ENCODE measurements at places on chromosomes 7 and 10.

- DNase-seq, result peak; percentile 49
Observed at GRCh38 chr10:5666008-5666840, at the start of gene ASB13. TSS of gene ASB13 (minus strand) at chr10:5666595. CDS start at chr10:5666551, 44 bp downstream.

DNA sequence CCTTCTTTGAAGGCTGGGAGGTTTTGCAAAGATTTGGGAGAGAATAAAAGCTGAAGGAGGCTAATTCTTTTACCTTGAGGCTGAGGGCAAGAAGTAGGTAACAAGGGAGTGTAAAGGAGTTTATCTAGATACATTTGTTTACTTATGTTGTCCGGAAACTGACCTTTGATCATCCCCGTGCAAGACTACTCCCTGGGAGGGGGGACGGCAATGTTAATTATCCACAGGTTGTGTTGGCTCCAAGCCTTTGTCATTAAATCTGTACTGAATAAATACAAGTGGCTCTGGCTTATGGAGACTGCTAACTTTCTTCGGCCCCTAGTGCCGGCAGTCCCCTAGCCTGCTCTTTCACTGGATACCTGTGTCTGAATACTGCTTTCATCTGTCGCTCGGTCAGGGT, 1250.6 kb upstream of the LRRTM3 start:
- no peak for DNase-seq

DNA sequence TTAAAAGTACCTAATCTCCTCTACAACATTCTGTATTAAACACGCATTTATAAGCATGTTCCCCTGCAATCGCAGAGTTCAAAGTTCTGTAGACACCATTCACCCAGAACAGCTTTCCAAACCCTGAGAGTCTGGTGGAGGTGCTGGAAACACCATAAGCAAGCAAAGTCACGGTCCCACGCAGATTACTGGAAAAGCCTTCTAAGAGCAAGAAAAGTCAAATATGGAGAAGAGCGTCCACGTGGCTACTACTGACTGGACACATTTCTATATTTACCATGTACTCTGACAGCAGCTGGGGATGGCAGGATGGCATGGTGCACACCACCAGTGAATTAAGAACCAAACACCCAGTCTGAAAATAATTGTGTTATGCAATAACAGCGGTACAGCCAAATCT, 97.7 kb downstream of the PARD3 start:
- DNase-seq, result no peak

- no peak for DNase-seq
Observed at GRCh38 chr7:114802632-114803031, 119.3 kb upstream of the MDFIC start.

- DNase-seq, result no peak
Observed at GRCh38 chr7:150980663-150981062, 2.5 kb upstream of the KCNH2 start.

- DNase-seq, result no peak
Observed at GRCh38 chr10:109902992-109903947, 20.0 kb downstream of the XPNPEP1 start.

DNA sequence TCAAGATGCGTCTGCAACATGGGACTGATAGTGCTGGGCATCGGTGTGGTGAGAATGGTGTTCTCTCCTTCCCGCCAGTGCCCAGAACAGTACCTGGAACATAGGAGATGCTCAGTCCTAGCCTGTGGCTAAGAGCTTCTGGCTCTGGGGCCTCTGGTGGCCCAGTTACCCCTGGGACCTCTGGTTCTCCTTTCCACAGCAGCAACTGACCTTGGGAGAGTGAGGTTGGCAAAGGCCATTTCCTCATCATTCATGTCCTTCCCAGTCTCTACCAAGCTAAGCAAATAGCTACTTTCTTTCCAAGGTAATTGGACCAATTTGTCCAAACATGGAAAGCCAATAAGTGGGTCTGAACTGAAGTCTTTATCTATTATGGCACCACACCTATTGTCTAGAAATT, 11.6 kb upstream of the GOLGA7B start:
- no peak for DNase-seq

DNA sequence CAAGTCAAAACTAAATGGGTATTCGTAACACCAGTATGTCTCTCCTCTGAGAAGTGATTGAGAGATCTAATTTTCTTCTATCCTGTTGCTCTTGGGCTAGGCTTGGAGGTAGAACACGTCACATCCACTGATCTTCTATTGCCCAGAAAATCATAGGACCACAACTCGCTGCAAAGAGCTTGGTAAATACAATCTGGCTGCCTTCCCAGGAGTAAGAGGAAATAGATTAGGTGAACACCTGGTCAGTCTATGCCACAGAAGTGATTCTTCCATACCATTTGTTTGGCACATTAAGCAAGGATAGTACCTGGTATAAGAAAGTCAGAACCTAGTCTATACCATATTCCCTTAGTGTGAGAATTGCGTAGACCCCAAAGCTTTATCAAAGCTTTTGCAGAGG, 129.3 kb upstream of the PHYHIPL start:
- DNase-seq, result no peak

DNA sequence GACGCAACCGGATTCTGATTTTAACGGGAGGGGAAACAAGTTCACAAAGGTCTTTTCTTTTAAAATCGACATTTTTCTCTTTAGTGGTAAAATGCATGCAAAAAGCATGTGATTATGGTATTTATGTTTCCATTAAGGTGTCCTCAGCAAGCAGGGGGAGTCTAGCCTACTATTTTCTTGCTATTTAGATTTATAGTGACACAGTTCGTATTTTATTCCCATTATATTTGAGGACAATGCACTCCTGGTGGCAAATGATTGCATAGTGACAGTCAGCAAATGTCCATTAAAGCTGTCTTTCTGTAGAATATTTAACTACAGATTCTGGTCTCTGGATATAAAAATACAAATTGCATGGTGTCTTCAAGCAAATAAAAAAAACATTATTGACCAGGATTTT, 554.2 kb downstream of the PARD3 start:
- no peak for DNase-seq

- DNase-seq, result no peak
Observed at GRCh38 chr10:19031763-19032162, 16.8 kb upstream of the MALRD1 start.

GRCh38 chr7:29478687-29479240, 84.9 kb upstream of the PRR15 start:
- peak; percentile 42 for DNase-seq

- peak; percentile 52 for DNase-seq
Observed at GRCh38 chr7:70614237-70615045, 517.5 kb upstream of the GALNT17 start.

DNA sequence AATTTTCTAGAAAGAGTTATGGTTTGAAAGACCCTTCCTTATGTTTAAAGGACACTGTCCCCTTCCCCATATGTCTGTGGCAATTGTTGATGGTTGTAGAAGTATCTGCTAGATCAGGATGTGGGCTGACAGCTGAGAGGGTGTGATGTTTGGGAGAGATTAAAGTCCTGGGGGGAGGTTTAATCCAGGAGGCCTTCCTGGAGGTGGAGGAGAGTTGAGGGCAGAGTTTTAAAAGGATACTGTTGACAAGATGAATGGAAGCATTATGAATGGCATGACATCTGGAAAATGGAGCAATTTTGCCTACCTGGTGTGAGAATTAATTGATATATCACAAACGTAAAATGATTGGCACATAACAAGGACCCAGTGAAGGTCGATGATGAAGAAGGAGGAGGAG, 32.9 kb upstream of the SMC3 start:
- DNase-seq, result no peak

- no peak for DNase-seq
Observed at GRCh38 chr10:46268076-46268881, 18.5 kb upstream of the ANTXRL start.

GRCh38 chr10:99331207-99331803, 2.1 kb downstream of the CNNM1 start:
- no peak for DNase-seq

DNA sequence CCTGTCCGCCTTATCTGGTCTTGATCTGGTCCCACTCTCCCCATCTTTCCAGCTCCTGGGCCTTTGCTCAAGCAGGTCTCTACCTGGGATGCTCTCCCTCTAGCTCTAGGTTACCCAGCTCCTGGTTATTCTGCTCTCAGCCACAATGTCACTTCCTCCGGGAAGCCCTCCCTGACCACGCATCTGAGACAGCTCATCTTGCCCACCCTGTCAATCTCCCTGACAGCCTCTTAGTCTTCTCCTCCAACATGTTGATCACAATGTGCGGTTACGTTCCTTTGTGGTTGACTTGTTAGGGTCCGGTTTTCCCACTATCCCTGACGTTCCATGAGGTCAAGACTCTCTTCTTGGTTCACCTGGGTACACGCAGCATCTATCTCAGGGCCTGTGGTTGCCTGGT, 55.6 kb downstream of the GOLGA7B start:
- DNase-seq, result no peak

GRCh38 chr10:24446739-24447138, 237.8 kb downstream of the KIAA1217 start:
- DNase-seq, result no peak

DNA sequence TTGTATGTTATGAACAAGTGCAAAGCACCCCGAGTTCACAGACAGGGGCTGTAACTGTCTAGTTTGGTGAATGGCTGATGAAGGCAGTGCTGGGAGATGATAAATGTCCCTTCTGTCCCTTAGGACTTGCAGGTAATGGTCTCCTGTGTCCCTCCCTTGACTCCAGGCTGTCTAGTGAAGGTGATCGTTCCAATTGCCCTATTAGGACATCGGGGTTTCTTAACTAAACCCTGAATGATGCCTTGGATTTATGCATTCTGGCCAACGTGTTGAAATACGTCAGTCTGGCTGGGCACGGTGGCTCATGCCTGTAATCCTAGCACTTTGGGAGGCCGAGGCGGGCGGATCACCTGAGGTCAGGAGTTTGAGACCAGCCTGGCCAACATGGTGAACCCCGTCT, 69.4 kb downstream of the PFKFB3 start:
- no peak for DNase-seq

DNA sequence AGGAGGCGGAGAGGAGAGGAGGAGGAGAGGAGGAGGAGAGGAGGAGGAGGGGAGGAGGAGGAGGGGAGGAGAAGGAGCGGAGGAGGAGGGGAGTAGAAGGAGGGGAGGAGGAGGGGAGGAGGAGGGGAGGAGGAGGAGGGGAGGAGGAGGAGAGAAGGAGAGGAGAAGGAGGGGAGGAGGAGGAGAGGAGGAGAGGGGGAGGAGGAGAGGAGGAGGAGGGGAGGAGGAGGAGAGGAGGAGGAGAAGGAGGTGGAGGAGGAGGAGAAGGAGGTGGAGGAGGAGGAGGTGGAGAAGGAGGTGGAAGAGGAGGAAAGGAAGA, 15.5 kb upstream of the CRCP start:
- DNase-seq, result no peak

DNA sequence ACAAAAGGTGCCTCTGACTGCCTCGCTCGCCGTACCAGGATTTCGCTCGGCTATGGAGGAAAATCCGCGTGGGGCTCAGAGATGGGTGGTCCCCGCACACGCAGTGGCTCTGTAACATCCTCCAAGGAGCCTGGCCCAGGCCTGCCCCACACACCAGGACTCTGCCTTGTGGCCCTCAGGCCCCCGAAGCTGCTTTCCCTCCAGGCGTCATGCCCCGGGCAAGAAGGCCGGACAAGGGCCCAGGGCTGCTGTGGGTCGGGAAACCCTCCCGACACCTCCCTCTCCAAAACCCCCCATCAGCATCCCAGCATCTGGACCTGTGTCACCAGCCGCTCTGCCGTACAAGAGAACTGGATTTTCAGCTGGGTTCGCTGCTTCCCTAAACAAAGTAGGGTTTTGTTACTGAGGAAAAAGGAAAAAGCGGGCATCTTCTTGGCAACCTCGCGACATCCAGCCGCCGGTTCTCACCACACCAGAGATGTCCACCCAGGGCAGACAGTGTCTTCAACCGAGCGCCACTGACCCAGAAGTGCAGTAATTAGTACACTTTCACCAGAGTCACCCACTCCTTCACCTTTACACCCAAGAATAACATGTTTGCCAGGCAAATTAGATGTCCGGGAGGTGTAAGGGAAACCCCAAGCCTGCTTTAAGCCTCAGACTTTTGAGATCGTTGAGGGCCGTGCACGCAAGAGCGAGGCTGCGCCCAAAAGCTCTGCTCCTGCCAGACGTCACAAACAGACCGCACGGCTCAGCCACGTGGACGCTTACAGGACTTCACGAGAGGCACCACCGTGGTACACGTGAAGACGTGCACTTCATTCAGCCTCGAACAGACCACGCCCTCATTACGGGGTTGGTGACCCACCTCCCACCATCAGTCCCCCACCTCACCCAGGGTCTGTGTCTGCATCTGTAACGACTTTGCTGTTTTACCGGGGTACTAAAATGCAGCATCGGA, 62.2 kb downstream of the DIP2C start:
- peak; percentile 68 for DNase-seq

DNA sequence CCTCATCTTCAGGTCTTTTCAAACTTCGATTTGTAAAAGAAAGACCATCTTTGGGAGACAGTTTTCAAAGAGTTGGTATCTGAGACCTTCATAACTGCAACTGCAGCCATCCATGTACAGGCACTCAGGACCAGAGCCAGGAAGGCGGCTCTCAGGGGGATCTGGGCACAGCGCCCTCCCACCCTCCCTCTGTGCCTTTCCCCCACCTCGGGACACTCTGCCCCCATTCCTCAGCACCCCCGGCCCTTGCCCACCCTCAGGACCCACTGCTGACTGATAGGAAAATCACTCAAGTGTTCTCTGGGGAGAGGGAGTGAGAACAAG, 143.6 kb downstream of the CUBN start:
- DNase-seq, result no peak

- no peak for DNase-seq
Observed at GRCh38 chr7:158374146-158374545, 213.5 kb downstream of the PTPRN2 start.

DNA sequence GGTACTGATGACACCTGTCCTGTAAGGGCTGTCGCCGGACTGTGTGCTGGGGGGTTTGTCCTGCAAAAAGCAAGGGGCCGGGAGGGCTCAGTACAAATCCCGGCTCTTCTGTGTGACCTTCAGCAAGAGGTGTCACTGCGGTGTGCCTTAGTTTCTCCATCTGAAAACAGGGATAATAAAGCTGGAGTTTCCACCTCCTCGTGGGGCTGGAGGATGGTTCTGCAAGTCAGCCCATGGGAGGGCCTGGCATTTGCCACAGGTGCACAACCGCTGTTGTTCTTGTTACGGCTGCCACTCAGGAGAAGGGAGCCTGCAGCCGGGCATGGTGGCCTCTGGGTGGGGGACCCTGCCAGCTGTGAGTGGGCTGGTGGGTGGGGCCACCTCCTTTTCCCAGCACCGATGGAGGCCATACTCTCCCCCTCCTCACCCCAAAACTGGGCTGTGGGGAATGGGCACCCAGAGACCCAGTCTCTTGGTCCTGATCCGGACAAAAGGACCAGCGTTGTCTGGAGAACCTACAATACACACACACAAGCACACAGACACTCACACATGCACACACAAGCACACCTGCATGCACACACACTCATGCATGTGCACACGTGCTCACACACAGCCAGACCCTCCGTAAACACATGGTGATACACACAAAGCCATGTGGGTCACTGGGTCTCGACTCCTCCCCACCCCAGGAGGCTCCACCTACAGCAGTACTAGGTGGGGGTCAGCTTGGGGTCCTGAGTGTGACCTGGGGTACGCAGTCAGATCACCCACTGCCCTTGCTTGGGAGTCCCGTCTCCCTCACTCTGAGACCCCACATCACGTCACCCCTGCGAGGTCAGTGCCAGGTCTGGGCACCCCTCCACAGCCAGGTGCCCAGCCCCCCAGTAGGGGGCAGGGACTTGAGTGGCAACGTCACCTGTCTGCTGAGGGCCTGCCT, 34.1 kb downstream of the ELFN1 start:
- no peak for DNase-seq
